Pericardium fibroblast (primary cell): ENCODE measurements at places on chromosomes 6 and 20. TPM values are rescaled to one million over a fixed set of nuclear protein-coding genes. Genes with fewer than 3 reads are reported as not detected.

PRKN gene
- total RNA-seq = 0.68 and 1.8 TPM in 2 replicates

PREX1 gene
- 2.4 and 4.1 TPM in 2 replicates for total RNA-seq

CGA gene
- not detected in 2 replicates for total RNA-seq

CALHM6 gene
- 0.68 and 1.8 TPM in 2 replicates for total RNA-seq

PRELID3B gene
- 29.3 and 53.5 TPM in 2 replicates for total RNA-seq

CTCFL gene
- 0.23 TPM in 1 of 2 replicates, not detected in the other for total RNA-seq

C6orf15 gene
- total RNA-seq = not detected in 2 replicates

ACSS2 gene
- total RNA-seq = 48.3 and 63.7 TPM in 2 replicates

FOXC1 gene
- 5.4 and 7.8 TPM in 2 replicates for total RNA-seq

CTAGE9 gene
- not detected in 2 replicates for total RNA-seq

SLC2A10 gene
- total RNA-seq = 30.7 and 43.6 TPM in 2 replicates

GPR63 gene
- total RNA-seq = 0.47 and 0.51 TPM in 2 replicates

CASS4 gene
- 1.4 and 19.1 TPM in 2 replicates for total RNA-seq

SLC13A3 gene
- 1.5 and 6.9 TPM in 2 replicates for total RNA-seq

TTK gene
- total RNA-seq = 0.70 and 0.94 TPM in 2 replicates

HNF4A gene
- not detected in 2 replicates for total RNA-seq

RGS17 gene
- total RNA-seq = 1.5 and 2.0 TPM in 2 replicates

PRL gene
- total RNA-seq = not detected in 2 replicates

MTFR2 gene
- total RNA-seq = 0.12 and 0.17 TPM in 2 replicates

GLP1R gene
- total RNA-seq = not detected in 2 replicates

WFDC5 gene
- not detected in 2 replicates for total RNA-seq

PRICKLE4 gene
- 0.43 and 0.82 TPM in 2 replicates for total RNA-seq

KIAA1755 gene
- total RNA-seq = 1.4 and 2.7 TPM in 2 replicates
